ENCODE measurements at places on chromosomes 2 and 18. TPM values are rescaled to one million over a fixed set of nuclear protein-coding genes. Genes with fewer than 3 reads are reported as not detected.
A peak's percentile ranks its signal among the peaks of the same experiment; 100 is the strongest.

CAPN10 gene
- 29.1 TPM for total RNA-seq

DNA sequence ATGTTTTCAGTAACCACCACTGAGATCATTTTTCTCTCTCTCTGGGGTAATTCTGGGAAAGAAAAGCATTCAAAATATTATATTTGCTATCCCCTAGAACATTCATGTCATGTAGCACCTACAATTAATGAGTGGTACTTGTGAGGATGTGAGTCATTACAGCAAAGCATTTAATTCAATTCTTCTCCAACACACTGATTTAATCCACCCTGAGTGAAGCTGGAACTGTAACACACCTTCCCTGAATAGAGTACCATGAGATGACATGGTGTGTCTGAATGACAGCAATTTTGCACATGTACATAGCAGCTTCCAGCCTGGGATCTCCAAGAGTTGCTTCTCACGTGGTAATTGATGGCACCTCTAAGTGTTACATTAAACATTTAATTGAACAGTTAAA is 207.1 kb upstream of the SLC14A2 start:
- H3K36me3 ChIP-seq: no peaks in the 10 kb centered on the region
- peaks cover 4% of the 10 kb centered on the region for H3K27me3 ChIP-seq
- DNase-seq: no peak
- H3K4me1 ChIP-seq: no peaks in the 10 kb centered on the region
- no peak overlapping the region for H3K4me3 ChIP-seq

TDRD15 gene
- total RNA-seq: not detected

DNA sequence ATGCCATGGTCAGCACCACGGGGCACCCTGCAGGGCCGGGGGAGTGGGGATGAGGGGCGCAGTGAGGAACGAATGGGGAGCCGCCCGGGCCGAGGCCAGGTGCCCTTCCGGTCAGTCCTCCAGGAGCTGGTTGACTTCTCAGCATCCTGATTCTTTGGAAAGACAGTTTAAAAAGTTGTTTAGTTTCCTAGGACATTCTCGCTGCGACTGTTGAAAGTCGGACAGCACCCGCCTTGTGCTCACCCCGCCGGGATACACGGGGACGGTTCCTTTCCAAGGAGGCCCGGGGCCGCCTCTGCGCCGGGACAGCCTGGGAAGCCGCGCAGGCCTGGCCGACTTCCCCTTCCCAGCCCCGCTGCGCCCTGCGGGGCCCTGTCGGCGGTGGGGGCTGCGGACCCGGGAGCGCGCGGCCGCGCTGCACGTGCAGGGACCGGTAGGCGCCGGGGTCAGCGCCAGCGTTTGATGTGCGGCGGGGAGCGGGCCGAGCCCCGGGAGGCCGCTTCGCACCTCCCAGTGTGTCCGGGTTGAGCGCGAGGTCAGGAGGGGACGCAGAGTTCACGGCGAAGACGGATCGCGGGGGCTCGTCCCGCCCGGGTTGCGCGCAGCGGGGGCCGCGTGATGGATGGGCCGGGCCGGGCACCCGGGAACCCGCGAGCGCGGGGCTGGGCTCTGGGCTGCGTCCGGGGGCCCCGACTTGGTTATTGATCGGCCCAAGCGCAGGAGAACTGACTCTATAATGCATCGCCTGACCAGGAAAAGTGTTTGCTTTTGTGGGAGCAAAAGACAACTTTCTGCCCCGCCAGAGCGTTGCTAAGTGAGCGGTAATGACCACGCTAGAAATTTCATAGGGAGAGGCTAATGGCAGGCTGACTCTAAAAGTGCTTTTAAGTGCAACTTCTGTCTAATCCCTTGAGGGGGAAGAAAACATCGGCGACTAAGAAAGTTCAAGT is 28.0 kb upstream of the SMIM21 start:
- H3K4me3 ChIP-seq: peak overlapping the region; percentile 54
- peaks cover 6% of the 10 kb centered on the region for H3K36me3 ChIP-seq
- H3K27ac ChIP-seq: no peak overlapping the region

DNA sequence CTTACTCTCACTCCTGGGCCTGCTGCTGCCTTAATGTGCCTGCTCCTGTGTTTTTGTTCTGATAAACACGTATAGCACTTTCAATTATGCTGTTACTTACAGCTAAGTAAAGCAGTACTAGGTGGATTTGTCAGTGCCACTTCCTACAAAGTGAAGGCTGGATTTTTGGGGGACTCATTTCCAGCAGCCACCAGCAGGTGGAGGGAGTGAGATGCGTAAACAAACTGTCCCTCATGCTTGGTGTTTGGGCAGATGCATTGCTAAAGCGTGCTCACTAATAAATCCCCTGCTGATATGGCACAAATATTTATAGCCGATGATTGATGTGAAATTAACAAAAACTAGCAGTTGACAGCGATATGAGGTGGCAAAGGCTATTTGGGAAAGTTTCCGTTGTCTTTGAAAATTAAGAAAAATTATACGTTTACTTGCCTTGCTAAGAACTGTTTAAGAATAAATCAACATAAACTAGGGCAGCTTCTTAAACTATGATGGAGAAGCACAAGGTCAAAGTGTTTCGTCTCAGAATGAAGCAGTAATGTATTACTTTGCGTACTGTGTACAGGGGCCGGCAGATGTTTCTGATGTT is 101.7 kb downstream of the AGAP1 start:
- H3K4me1 ChIP-seq: no peaks in the 10 kb centered on the region
- no peak overlapping the region for H3K27ac ChIP-seq
- no peaks in the 10 kb centered on the region for H3K36me3 ChIP-seq
- peaks cover 3% of the 10 kb centered on the region for H3K27me3 ChIP-seq
- DNase-seq: peak; percentile 68
